ENCODE measurements at places on chromosomes 5 and 9. TPM values are rescaled to one million over a fixed set of nuclear protein-coding genes. Genes with fewer than 3 reads are reported as not detected.

DNA sequence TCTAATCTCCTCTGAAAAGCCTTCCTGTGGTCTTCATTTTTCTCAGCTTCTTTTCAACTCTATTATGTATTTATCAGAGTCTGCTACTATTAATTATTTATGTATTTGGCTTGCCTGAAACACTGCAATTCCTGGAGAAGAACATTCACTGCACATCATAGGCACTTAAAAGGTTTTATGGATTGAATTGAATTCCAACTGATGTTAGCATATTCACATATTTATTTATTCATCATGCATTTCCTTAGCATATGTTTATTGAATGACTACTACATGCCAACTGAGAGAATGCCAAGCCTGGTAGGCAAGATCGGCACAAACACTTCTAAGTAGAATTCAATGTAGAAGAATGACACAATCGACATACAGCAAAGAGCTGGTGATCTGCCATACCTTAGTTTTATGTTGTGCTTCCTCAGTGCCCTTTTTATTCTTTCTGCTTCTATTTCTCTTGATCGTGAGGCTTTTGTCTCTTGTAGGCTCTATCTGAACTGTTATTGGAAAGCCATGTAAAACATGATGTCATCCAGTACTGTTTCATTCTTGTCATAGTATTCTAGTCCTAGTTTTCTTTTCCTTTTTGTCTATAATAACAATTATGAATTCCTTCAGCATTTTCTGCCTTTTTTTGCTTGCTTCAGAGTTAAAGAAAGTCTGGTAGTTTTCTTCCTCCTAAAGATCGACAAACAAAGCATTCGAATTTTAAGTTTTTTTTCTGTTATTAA is 454.2 kb downstream of the TLE4 start:
- H3K4me1 ChIP-seq: no peaks in the 10 kb centered on the region
- H3K36me3 ChIP-seq: no peaks in the 10 kb centered on the region
- H3K4me3 ChIP-seq: no peak overlapping the region
- DNase-seq: no peak
- peaks cover 28% of the 10 kb centered on the region for H3K27me3 ChIP-seq
- H3K27ac ChIP-seq: no peak overlapping the region

DNA sequence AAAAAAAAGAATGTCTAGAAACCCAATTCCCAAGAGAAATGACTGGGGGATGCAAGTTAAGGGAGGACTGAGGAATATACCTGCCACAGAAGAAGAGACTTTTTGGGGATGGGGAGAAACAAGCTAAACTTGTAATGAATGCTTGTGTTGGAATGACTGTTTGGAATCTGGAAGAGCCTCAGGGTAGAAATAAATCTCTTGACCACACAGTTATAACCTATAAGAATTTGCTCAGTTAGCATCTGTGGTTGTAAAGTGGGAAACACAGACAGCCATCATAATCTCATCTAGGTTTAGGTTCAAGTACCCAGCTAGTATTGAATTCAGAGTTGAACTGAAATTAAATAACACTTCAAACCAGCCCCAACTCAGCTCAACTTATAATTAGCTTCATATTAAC is 678.3 kb upstream of the CHD1 start:
- no peak overlapping the region for H3K4me3 ChIP-seq
- no peaks in the 10 kb centered on the region for H3K4me1 ChIP-seq
- no peak overlapping the region for H3K27ac ChIP-seq
- no peaks in the 10 kb centered on the region for H3K36me3 ChIP-seq
- no peak for DNase-seq

- peaks cover 8% of the 10 kb centered on the region for H3K4me1 ChIP-seq
- H3K27ac ChIP-seq: no peak overlapping the region
- H3K27me3 ChIP-seq: no peaks in the 10 kb centered on the region
- DNase-seq: no peak
- H3K36me3 ChIP-seq: peaks cover 5% of the 10 kb centered on the region
- no peak overlapping the region for H3K4me3 ChIP-seq
Observed at GRCh38 chr9:86064220-86064619, 35.1 kb downstream of the GOLM1 start.

DNA sequence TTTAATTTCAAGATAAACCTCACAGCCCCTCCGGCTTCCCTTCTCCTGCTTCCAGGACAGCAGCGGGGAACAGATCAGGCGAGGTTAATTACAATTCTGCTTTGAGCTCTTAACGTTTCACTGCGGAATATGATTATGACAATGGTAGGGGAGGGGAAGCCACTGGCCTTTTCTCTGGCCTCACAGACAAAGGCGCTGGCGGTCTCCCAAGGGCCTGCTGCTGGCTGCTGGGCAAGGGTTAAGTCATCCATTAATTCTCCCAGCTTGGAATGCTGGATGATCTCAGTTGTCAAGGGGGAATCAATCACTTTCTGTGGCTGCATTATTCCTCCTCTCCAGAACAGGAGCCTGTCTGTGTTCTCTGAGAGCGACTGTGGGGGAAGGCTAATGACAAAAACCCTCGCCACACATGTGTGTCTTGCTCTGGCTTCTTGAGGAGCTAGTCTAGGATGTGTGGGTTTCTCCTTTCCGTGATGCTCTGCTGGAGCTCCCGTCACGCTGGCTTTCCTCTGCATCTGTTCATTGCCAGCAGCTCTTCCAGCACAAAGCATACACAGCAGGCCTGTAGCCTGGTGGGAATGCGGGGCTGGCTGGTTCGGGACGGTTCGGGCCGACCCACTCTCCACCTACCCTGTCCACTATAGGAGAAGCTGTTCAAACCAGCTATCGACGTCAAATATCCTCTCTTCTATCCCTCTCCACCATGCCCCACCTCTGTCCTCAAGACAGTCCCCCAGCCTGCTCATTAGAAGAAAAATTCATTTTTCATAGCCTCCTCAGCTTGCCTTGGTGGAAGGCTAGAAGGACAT is 82.8 kb downstream of the DCP2 start:
- H3K36me3 ChIP-seq: peaks cover 4% of the 10 kb centered on the region
- H3K4me3 ChIP-seq: no peak overlapping the region
- H3K27me3 ChIP-seq: no peaks in the 10 kb centered on the region
- peaks cover 10% of the 10 kb centered on the region for H3K4me1 ChIP-seq
- H3K27ac ChIP-seq: peak overlapping the region; percentile 82
- DNase-seq: no peak

The MYORG gene
- 8.8 TPM for total RNA-seq

The SPATA31D4 gene
- not detected for total RNA-seq

GRCh38 chr5:126054577-126055347 is 368.4 kb upstream of the GRAMD2B start:
- peak overlapping the region; percentile 22 for H3K4me3 ChIP-seq
- peaks cover 32% of the 10 kb centered on the region for H3K4me1 ChIP-seq
- H3K27ac ChIP-seq: peak overlapping the region; percentile 88
- DNase-seq: no peak
- no peaks in the 10 kb centered on the region for H3K27me3 ChIP-seq

- H3K4me3 ChIP-seq: no peak overlapping the region
- H3K27ac ChIP-seq: no peak overlapping the region
- H3K4me1 ChIP-seq: peaks cover 8% of the 10 kb centered on the region
- no peaks in the 10 kb centered on the region for H3K36me3 ChIP-seq
Observed at GRCh38 chr5:17329571-17329970, 112.1 kb downstream of the BASP1 start.

The TAF11L5 gene
- not detected for total RNA-seq

The TPM2 gene
- 32.4 TPM for total RNA-seq

The SLC36A2 gene
- not detected for total RNA-seq

GRCh38 chr9:112043423-112043822 is 131.7 kb downstream of the SUSD1 start:
- peaks cover 25% of the 10 kb centered on the region for H3K36me3 ChIP-seq
- peaks cover 11% of the 10 kb centered on the region for H3K4me1 ChIP-seq
- no peak overlapping the region for H3K27ac ChIP-seq
- no peak for DNase-seq
- H3K27me3 ChIP-seq: no peaks in the 10 kb centered on the region

DNA sequence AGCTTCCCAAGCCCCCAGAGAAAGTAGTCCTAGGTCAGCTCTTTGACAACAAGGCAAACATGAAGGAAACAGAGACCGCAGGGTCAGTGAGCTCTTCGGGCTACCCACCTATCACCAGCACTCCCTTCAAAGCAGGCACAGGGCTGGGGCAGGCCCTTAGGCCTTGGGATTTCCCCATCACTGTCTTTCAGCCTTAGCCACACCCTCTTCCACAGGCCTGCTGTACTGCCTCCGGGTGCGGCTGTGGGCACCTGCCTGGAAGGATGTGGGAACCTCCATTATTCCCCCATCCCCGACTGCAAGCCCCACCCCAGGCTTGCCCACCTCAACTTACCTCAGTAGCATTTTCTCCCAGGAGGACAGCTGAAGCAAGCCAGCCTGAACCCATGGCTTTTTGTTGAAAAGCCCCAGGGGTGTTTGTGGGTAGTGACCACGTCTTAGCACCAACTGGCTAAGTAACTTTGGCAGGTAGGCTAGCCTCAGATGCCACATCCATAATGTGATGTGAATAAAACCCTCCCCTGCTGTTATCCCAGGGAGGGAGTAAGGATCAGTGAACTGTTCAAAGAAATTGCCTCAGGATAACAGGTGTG is 100.2 kb downstream of the PIK3R1 start:
- no peak for DNase-seq
- H3K27ac ChIP-seq: no peak overlapping the region
- H3K36me3 ChIP-seq: no peaks in the 10 kb centered on the region
- H3K4me3 ChIP-seq: no peak overlapping the region
- H3K4me1 ChIP-seq: peaks cover 6% of the 10 kb centered on the region

The WDR31 gene
- total RNA-seq: 5.1 TPM

The LRRC26 gene
- total RNA-seq: 0.89 TPM

- peaks cover 2% of the 10 kb centered on the region for H3K36me3 ChIP-seq
- peaks cover 47% of the 10 kb centered on the region for H3K4me1 ChIP-seq
- H3K27me3 ChIP-seq: no peaks in the 10 kb centered on the region
- no peak overlapping the region for H3K4me3 ChIP-seq
- no peak for DNase-seq
Observed at GRCh38 chr5:139158791-139159190, 39.4 kb downstream of the SIL1 start.

DNA sequence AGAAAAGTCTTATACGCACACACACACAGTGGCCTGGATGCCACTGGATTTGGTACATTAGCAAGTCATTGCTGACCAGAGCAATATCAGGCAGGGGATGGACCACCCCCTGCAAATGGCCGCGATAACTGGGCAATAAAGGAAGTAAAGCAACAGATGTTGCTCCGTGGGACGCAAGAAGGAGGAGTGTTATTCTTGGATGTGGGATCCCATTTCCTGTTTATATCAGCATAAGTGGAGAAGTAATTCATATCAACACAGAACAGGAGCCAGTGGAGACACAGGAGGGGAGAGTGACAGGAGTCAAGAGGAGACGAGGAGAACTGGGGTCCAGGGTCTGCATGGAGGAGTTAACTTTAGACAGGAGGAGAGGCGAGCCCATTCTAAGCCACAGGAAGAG is 18.4 kb downstream of the RUFY1 start:
- no peaks in the 10 kb centered on the region for H3K4me1 ChIP-seq
- H3K27ac ChIP-seq: no peak overlapping the region
- DNase-seq: no peak
- peaks cover 23% of the 10 kb centered on the region for H3K36me3 ChIP-seq
- H3K27me3 ChIP-seq: no peaks in the 10 kb centered on the region

All from progenitor cell of endocrine pancreas (in vitro differentiated cells).